COR-L47 (cell line): ENCODE measurements at places on chromosomes 1 and 21.
A peak's percentile ranks its signal among the peaks of the same experiment; 100 is the strongest.

DNA sequence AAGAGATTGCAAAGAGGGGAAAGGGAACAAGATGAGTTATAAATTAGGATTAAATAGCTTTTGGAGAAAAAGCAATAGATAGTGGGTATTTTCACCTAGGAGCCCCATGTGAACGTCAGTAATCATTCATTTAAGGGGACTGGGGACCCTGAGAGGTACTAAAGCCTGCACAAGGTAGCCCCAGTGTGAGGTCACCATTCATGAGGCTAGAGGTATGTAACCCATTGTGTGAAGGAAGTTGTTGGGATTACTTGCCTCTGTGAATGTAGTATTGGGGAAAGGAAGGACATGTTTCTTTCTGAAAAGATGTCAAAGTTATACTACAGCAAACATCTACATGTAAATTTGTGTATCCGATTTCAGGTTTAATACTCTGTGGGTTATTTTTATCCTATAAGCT, 276.8 kb downstream of the TBX15 start:
- no peak for DNase-seq

GRCh38 chr1:185894791-185895190, 160.6 kb downstream of the HMCN1 start:
- no peak for DNase-seq

- DNase-seq: peak; percentile 61
Measured at GRCh38 chr1:230977761-230978490, 735 bp downstream of the TTC13 start.

DNA sequence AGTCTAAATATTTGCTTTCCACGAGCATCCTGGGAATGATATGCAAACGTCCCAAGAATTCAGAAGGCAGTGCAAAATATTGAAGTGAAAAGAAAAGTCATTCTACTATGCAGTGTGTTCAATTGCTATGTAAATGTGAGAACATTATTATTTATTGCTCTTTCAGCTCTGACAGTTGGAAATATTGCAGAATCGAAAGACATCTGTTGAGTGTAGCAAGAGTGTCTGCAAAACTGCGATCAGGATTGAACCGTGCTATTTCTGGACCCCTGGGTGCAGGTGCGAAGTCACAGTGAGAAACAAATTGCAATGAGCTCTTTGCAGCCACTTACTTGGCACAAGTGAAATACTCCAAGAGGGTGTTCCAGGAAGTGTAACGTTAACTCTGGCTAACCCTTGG, 566.4 kb downstream of the AJAP1 start:
- DNase-seq: no peak

- no peak for DNase-seq
Measured at GRCh38 chr1:177252877-177253276, 82.1 kb downstream of the BRINP2 start.

DNA sequence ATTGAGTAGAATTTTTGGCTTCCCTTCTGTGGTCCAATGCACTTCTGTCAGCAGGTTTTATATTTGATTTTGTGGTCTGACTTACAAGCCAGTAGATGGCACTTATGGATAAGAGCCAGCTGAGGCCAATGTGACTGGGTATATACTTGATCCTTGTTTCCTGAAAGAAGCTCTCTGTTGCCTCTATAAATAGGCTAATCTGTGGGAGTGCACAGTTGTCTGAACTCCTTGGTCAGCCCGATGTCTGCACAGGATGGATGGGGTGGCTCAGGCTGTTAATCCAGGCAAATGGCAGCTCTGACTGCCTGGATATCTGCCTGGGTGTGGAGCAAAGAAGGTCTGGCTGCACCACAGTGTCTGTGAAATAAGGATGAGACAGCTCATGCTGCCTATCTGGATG, 1183.7 kb upstream of the PRMT6 start:
- peak; percentile 2 for DNase-seq

- no peak for DNase-seq
Measured at GRCh38 chr1:166170726-166171125, 3.9 kb upstream of the FAM78B start.

- no peak for DNase-seq
Measured at GRCh38 chr21:25457411-25457810, 149.9 kb downstream of the MRPL39 start.

DNA sequence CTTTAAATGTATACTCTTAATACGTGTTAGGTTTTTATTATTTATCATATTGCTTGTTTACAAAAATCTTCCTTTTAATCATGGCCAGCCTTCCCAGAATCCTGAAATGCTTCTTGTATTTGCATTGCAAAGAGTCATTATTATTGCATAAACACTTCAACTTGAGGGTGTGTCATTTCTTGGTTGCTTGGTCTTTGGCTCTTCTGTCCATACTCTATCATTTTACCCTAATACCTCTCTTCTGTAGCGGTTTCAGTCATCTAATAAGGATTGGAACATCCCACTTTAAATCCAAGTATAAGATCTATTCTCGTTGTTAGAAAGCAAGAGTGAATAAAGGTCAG, 200.6 kb upstream of the CACYBP start:
- DNase-seq: no peak

DNA sequence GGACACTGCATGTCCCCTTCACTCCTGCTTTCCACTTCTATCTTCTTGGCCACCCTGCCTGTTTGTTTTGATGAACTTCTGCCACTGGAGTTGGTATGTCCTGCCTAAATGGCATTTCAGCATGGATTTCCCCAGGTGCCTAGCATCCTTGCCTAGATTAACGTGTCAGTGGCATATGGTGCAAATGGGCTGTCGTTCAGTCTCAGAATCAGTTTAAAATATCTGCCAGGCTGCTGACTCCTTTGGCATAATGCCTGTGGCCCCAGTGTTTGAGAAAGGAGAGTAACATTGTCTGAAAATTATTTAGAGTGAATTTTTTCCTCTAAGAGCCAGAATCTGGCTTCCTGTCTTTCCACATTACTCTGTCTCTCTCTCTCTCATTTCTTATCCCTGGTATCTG, 64.9 kb upstream of the BARHL2 start:
- DNase-seq: no peak

DNA sequence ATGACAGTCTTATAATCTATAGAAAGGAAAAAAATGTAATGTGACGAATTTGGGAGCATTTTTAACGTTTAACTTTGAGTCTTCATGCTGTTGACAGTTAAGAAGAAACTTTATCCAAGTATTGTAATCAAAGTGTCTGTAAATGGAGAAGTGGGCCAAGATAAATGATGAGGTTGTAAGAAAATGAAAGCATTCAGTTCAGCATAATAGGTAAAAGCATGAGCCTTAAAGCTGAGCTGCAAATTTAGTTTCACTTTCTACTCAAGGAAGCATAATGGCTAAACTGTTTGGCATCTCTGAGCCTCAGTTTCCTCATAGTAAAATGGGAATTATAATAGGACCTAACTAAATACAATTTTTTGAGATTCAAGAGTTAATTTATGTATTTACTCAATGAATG, 1554.8 kb downstream of the KCNT2 start:
- no peak for DNase-seq

GRCh38 chr1:28860332-28861073, 48.5 kb downstream of the OPRD1 start:
- no peak for DNase-seq

GRCh38 chr1:57072401-57073110, 106.7 kb upstream of the C8B start:
- no peak for DNase-seq

DNA sequence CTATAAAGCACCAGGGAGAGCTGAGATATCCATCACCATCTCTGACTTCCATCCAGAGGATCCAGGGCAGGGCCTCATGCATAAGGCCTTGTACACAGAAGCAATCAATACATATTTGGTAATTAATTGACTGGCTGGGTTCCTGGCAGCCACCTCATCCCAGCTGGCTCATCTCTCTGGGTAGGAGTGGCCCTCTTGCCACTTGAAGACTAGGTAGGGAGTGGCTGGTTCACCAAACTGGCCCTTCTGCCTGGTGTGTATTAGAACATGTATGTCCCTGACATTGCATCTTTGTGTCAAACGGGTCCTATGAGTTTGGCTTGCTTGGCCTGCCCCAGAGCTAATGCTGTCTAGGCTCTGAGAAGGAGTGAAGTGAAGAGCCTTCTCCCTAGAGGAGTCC, 11.8 kb downstream of the NUAK2 start:
- DNase-seq: no peak

GRCh38 chr1:38117444-38117887, 70.9 kb upstream of the POU3F1 start:
- no peak for DNase-seq

GRCh38 chr1:93002781-93003180, 41.5 kb upstream of the DIPK1A start:
- no peak for DNase-seq

DNA sequence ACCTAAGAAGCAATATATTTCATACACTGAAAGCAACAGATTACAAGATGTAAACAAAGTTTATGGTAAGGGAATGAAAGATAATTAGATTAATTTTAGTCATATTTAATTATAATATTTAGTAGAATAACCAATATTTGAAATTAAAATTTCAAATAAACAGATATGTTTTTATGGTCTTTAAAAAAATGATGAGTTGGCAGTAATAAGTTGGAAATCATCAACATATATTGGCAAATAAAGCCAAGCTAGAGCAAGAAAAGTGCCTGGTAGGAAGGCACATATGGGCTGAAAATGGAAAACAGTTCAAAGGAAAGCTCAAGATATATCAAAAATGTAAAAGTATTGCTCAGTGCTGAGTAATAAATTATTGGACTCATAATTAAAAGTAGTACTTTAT, 1274.0 kb downstream of the AMY1C start:
- DNase-seq: no peak

DNA sequence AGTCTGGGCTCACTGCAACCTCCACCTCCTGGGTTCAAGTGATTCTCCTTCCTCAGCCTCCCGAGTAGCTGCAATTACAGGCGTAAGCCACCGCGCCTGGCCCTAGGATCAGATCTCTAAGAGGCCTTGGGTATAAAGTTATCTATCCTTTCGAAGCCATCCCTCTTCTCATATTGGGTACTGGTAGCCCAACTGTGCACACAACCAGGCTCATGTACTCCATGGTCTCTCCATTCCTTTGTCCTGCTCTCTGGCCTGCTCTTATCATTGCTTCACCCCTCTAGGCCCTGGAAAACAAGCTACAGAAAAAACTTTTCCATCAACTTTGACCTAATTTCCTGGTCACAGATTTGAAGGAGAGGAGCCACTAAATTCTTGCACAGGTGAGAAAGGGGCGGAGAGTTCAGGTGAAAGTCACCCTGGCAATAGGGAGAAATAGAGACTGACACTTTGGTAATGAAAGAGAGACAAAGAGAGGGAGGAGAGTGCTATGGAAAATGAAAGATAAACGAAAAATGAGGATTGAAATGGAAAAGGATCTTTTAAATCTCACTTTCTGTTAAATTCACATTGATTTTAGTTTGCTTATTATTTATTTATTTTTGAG, 6.0 kb downstream of the TXNIP start:
- DNase-seq: no peak

- no peak for DNase-seq
Measured at GRCh38 chr1:201357636-201358348, 19.7 kb downstream of the TNNT2 start.

DNA sequence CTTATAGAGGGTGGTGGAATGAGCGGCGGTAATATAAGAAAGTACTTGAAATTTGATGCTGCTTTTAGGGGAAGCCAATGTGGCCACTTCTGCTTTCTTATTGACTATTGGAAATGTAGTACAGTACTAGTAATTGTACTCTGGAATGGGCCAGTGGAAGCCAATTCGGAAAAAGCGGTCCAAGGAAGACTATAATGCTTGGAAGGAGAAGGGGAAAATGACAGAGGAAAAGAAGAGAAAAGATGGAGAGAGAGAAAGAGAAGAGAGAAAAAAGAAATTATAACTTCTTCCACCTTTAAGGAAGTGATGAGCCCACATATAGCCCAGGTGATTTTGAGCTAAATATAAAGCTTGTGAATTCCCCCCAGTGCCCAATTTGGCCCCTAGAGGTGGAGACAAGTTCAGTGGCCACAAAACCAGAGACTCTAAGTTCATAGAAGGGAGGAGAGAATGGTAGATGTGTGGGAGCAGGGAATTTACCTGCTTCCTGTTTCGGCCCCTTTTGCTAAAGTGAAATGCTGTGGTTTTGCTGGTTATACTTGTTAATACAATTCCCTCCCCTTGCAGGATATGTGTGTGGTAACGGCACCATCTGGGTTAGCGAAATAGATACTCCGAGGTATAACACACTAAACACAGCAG, 35.7 kb upstream of the DUSP10 start:
- no peak for DNase-seq

DNA sequence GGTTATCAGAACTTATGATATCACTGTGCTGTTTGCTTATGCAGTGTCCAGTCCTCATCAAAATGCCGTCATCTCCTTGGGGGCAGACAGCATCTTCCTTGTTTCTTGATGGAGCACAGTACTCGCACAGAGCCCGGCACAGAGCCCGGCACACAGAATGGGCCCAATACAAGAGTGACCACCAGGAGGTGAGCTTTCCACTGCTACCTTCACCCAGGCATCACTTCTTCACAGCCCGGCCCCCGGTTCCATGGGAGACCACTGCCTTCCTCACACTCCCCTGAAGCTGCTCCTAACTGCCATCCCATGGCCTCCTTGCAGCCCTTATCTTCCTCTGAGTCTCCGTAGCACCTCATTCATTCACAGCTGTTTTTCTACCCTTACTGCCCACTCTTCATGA, 94.0 kb downstream of the TNR start:
- no peak for DNase-seq

- no peak for DNase-seq
Measured at GRCh38 chr1:1041092-1041523, 21.2 kb downstream of the AGRN start.

GRCh38 chr1:183218027-183218618, 32.1 kb downstream of the LAMC2 start:
- peak; percentile 9 for DNase-seq

- no peak for DNase-seq
Measured at GRCh38 chr1:2032737-2033136, 13.6 kb downstream of the GABRD start.

- DNase-seq: no peak
Measured at GRCh38 chr1:53544728-53545515, 85.7 kb downstream of the DMRTB1 start.

DNA sequence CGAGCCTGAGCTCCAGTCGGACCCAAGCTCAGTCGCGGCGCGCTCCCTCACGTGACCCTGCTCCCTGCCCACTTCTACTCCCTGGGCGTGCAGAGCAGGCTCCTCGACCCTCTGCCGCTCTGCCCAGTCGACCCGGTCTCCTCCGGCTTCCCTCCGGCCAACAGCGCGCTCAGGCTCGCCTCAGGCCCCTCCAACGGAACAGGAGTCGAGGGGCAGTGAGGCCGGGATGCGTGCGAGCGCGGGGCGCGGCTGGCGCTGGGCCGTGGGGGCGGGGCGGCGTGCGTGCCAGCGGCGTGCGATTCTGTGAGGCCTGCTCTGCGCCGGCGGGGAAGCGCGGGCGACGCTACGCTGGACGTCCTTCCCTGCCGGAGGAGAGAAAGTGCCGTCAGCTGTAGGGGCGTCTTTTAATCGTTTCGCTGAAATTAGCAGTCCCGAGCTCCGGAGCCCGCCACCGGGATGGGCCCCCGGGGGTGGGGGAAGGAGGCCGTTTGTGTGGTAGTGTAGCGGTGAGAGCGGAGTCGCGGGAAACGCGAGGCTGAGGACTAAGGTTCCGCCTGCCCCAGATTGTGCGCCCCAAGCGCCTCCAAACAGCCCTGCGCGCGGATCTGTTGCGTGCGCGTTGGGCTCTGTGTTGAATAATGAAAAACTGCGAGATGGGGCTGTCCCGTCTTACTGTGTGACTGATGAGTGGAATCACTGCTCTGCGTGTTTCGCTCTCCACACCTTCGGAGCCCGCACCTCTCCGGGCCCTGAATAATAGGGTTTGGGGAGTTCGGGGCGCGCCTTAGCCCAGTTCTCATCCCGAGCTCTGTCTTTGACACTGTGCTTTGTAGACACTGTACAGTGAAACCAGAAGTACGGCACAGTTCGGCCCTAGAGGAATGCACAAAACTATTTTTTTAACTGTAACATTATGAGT, at the start of gene ACBD6:
TSS of gene ACBD6 (minus strand) at position 217 of the 919 bp plus-strand sequence. CDS start 311 bp downstream, outside the sequence.
- DNase-seq: peak; percentile 84
